ENCODE measurements at places on chromosomes 11 and 22.

- DNase-seq, result no peak
Observed at GRCh38 chr11:57651408-57651807, 1.7 kb upstream of the YPEL4 start.

DNA sequence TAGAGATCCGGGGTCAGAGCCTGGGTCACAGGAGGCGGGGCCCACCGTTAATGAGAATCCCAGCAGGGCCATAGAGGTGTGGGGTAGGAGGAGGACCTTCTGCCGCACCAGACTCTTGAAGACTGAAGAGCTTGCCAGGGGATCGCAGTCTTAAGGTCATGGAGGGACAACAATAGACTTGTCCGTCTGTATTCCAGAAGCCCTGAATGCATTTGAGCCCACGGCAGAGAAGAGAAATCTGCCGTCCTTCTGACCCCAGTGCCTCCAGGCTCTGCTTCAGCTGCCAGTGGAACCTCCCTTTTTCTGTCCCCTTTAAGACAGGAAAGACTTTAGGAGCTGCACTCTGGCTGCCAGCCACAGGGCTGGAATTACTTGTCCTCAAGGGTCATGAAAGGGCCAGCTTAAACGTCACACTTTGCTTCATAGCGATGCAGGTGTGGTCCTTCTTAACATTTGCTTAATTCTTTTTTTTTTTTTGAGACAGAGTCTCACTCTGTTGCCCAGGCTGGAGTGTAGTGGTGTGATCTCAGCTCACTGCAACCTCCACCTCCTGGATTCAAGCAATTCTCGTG lies 15.5 kb upstream of the ST3GAL4 start:
- no peak for DNase-seq

DNA sequence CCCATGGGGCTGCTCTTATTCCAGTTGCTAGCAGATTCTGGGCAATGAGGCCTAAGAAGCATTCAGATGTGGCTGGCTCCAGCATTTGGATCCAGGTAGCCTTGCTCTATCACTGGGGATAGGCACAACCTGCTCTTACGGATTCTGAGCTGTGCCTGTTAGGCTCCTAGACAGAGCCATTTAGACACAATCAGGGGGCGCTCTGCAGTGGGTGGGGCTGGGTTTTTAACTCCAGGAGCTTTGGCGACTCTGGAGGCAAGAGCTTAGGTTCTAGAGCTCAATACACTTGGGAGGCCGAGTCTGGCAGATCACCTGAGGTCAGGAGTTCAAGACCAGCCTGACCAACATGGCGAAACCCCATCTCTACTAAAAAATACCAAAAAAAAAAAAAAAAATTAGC lies 32.0 kb downstream of the KCNC1 start:
- DNase-seq, result no peak

- no peak for DNase-seq
Observed at GRCh38 chr11:131849485-131849884, 479.1 kb downstream of the NTM start.

DNA sequence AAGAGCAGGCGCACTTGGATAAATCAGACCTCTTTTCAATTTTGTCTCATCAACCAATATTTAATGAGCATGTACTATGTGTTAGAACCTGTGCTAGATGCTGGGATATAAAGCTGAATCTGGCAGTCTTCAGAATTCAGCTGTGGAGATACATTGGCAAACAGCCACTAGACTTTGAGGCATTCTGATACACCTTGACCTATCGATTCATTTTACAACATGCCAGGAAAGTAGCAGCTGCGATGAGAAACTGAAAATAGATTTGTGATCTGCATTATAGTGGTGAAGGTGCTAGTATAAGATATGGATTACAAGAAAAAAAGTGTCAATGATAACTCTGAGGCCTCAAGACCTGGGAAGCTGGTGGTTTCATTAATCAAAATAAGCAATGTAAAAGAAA lies 1338.1 kb upstream of the TENM4 start:
- DNase-seq, result no peak

DNA sequence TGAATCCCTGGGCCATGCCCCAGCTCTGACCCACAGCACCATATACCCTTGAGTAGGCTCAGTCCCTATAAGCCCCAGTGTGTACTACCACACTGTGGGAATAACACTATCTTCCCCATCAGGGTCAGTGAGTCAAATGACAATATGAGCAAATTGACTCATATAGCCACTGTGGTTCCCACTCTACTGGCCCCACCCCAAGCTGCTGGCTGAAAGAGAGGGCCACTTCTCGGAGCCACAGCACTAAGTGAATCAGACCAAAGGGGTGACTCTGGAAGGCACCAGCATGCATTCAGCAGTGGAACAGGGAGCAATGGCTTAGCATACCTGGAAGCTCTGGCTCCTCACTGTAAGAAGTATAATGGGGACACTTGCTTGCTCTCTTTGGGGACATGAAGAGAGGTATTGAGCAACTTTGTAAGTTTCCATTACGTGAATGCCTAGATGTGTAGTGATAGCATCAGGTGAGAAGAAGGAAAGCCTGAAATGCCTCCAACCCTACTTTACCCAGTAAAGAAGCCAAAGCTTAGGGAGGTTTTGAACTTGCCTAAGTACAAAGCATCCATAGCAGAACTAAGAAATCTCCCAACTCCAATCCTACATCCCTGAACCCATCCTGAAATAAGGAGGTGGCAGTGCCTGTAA lies 13.5 kb downstream of the CD59 start:
- DNase-seq, result no peak

DNA sequence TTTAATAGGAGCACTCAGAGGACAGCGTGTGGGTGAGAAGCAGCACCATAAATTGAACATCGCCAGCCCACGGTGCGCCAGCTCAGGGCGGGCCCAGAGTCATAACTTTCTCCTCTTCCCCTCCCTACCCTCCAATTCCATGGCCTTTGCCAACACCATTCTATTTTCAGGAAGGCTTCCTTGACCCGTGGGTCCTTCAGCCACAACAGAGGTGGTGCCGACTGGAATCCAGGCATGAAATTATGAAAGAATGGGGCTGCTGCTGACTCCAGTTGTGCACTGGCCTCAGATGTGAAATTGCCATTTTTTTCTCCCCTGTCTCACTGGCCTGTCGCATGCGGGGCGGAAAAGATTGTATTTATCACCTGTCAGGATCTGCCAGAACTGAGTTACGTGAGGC lies 345.9 kb downstream of the MIAT start:
- peak; percentile 41 for DNase-seq

DNA sequence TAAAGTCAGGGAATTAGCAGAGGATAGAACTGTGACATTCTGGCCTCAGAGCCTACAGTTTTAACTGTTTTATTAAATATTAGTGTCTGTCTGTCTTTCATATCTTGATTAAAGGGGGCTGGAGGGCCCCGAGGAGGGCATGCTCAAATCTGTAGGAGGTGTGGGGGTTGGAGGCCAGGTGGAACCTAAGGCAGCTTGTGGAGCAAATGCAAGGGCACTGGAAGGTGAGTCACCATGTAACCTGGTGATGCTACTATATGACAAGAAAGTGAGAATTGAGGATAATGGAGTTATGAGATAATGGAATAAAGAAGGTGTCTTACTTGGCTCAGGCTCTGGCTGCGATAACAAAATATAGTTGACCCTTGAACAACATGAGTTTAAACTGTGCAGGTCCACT lies 27.3 kb upstream of the TMEM86A start:
- DNase-seq, result no peak

GRCh38 chr22:28075358-28075981 lies 156.4 kb upstream of the PITPNB start:
- DNase-seq, result peak; percentile 49

- DNase-seq, result no peak
Observed at GRCh38 chr11:86147004-86147403, 78.1 kb upstream of the PICALM start.

DNA sequence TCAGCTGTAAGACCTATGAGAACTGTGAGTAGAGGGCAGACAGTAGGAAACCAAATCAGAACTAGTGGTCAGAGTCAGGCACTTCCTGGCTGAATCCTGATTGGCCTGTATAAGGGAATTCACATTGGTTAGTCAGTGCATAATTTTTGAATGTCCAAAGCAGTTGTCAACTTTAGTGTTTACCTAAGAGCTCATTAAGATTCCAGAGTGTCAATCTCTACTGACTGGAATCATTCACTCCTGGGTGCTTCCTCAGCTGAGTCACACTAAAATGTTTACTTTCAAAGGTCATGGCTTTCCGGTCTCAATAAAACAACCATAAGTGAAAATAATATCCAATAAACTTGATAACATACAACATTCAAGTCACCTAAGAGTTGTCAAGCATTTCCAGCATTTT lies 306.1 kb downstream of the C11orf87 start:
- DNase-seq, result no peak

DNA sequence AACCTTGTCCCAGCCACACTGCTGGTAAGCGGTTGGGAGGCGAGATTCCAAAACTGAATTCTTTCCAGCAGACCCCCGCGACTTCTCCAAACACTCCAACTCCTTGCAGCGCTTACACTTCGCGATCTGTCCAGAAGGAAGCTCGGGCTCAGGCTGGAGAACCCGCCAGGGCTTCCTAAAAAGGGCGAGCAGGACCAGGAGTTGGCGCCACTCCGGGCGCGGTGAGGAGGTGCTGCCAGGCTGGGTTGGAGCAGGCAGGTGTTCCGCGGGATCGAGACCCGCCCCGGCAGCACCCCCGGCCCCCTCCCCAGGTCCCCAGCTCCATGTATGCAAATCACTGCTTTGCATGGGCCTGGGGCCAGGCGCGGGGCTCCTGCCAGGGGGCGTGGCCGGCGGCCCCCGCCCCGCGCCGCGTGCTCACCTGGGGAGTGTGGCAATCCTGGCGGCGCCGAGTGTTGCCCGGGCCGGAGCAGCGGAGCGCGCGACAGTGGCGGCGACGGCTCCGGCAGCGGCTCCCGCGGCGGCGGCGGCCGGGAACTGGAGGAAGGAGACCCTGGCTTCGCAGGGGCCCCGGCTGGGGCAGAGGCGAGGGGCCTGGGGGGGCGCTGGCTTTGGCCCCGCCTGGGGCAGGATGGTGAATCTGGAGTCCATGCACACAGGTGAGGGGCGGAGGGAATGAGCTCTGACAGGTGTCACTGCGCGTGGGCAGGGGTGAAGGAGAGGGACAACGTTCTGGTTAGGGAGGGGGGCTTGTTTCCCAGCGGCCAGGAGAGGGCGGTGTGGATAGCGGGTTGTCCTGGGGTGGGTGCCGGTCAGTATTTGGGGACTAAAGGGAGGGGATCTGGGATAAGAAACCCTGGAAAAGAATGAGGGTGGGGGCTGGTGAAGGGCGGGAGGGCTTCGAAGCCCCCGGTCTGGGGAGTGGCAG lies at the start of gene POU2F3:
POU2F3 (plus strand) TSS at position 428 of the 928 bp plus-strand sequence; CDS start at position 632, 204 bp downstream.
- DNase-seq, result peak; percentile 28

- DNase-seq, result no peak
Observed at GRCh38 chr11:95363164-95363563, 132.2 kb upstream of the SESN3 start.

DNA sequence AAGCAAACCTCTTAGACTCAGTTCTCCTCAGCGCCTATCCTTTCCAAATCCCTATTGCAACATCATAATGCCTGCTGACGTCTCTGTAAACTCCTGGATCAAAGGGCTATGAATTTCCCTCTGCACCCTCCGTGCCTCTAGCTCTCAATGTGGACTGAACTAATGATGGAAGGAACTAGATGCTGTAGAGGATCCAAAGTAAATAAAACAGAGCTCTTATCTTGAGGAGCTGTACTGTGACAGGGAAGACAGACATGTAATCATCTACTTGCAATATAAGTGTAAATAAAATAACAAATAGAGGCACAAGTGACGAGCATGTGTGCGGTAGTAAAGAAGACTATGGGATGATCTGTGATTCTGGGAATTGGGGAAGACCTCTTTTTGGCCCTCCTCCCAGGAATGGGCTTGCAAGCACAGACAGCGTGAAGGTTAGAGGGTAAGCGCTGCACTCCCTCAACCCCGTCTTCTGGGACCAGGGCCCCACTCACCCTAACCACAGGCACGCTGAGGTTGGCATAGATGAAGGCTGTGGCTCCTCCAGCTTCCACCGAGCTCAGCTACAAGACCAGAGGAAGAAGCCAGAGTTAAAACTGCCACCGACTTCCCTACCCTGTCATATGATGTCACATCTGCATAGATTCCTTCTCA lies 42.2 kb downstream of the P4HA3 start:
- DNase-seq, result no peak

DNA sequence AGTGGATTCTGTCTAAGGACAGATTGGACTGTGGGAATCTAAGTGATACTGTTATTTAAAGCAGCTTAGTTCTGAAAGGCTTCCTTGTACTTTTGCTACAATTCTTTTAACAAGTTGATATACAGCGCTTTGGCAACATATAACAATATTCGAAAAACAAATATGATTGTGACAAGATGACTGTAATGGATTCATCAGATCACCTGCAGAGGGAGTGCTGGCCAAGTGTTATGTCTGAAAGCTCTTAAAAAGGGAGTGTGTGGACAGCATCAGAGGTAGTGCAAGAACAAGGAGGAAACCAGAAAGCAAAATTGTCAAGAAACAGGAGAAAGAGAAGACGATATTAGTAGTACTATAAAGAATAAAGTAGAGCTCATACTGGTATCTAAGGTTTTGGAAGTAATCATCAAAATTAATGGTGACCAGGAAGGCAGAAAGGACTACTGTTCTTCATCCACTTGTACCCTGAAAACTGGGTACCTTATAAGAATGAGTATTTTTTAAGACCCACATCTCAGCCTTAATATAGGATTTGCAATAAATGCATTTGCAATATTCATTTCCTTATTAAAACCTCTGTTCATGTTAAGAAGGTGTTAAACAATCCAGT lies 1112.0 kb upstream of the CCDC90B start:
- DNase-seq, result peak; percentile 41

DNA sequence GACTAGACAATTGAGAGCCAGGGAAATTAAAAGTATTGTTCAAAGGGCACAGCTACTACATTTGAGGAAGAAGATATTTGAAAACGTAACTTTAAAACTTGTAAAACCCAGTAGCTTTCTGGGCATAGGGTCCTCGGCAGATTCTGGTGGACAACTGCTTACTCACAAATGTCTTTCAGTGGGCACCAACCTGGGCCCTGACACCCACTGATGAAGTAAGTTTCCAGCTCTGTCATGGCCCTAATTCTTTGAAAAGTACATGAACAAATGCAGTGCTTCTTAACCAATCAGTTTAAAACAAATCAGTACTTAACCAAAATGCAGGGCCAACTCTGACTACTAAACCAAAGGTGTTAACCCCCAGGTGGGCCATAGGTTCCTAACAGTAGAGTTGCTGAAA lies 1170.1 kb downstream of the LRRC4C start:
- no peak for DNase-seq

DNA sequence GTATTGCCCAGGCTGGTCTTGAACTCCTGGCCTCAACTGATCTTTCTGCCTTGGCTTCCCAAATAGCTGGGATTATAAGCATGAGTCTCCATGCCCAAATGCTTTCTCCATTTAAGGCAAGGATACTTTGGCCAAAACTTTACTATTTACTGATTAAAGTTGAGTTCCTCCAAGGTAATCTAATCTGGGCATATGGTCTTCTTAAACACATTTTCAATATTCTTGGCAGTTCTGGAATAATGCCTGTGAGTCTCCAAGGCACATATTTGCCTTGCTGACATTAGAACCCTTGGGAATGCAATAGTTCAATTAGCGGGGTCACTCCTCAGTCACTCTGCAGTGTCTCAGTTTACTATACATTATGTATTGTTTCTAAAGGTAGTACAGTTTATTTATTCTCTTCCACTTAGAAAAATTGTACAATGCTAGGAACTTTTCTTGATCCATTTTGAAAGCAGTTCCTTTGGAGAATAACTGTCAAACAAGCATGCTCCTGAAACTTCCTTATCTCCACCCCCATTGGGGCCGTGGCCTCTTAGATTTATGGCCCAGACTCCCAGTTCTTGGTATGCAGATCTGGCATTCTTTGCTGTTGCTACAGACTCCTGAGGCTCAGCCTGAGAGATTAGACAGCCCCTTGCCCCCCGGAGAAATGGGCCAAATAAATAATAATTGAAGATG lies 13.1 kb upstream of the RAB38 start:
- DNase-seq, result no peak

- DNase-seq, result no peak
Observed at GRCh38 chr11:26859416-26859815, 134.5 kb upstream of the FIBIN start.

Data from eye (tissue), 1 donor.